ENCODE measurements at places on chromosomes 12 and 14.

DNA sequence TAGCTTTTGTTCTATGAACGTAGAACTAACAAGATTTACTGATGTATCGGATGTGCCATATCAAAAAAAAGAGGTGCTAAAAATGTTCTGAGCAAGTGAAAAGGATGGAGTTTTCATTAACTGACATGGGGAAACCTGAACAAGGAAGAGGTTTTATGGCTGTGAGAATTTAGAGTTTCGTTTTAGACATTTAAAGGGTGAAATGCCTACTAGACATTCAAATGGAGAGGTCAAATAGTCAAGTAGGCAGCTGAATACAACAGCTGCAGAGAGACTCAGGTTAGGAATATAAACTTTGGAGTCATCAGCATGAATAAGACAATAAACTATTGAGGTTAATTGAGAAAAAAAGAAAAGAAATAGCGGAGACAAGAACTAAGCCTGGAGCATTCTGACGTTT lies 364.9 kb upstream of the GARIN6 start:
- no peak for DNase-seq

DNA sequence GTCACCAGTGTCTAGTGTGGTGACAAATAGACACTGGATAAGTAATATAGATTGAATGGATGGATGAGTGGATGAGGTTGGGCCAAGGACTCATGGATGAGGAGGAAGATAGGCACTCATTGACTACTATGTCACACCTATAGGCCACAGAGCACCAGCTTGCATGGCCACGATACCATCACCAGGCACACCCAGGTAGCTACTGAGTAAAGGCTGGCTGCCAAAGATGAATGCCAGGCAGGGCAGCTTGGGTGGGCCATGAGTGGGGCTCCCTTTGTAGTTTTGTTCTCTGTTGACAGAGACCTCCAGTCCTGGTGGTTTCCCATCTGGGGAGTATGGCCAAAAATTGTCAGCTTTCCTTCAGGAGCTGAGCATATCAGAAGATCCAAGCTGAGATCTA lies 11.2 kb upstream of the KRT83 start:
- no peak for DNase-seq

- no peak for DNase-seq
Observed at GRCh38 chr14:61672796-61673195, 22.5 kb upstream of the HIF1A start.

- DNase-seq: peak; percentile 13
Observed at GRCh38 chr12:56315249-56315621, 553 bp downstream of the CNPY2 start.

- DNase-seq: peak; percentile 3
Observed at GRCh38 chr14:104140213-104140462, 1.8 kb downstream of the KIF26A start.

- no peak for DNase-seq
Observed at GRCh38 chr12:100024974-100025555, 40.3 kb upstream of the ANKS1B start.

DNA sequence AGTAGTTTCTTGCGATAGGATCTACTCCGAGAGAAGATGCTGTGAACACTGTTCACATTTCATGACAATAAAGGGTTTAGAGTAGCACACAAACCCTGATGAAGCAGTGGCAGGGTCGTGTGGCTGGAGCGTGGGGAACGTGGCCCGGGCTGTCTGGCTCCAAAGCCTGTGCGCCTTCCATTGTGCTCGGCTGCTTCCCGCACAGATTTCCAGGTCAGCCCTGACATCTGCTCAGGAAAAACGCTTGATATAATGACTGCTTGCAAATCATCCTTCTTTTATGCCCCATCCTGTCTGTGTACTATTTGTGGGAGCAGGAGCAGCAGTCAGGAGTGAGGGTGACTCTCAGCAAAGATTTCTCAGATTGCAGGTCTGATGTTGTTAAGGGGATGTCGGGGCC lies 78.6 kb downstream of the EML1 start:
- no peak for DNase-seq

- no peak for DNase-seq
Observed at GRCh38 chr14:56102941-56103340, 15.3 kb upstream of the PELI2 start.

- no peak for DNase-seq
Observed at GRCh38 chr12:68410018-68410660, 78.0 kb upstream of the MDM1 start.

DNA sequence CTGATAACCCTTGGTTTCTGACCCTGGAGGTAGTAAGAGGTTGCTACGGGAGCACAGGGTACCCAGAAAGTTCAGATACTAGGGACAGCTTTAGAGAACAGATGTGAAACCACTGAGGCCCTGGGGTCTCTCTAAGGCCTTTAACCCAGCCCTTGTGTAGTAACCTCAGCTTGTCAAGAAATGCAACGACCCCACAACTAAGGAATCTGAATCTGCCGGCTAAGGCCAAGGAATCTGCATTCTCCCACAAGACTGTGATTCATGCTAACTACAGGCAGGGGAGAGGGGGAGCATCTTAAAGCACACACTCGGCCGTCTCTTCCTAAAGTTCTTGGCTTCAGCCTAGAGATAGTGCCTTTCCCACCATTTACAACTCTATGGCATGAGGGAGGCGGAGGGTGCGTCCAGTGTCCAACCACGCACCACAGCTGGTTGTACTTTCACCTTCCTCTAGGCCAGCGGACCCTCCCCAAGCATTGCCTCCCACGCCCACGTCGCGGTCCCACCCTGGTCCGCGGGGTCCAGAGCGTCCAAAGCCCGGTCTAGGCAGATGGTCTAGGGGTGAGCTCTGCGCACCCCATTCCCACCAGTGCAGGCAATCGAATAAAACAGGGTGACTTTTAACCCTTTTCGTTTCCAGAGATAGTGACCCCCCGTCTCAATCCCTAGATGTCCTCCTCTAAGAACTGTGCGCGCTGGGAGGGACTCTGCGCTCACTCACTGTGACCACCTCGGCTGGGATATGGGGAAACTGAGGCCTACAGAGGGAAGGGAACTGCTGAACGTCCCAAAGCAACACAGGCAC lies 735 bp upstream of the VASH1 start:
- DNase-seq: no peak

GRCh38 chr12:63792338-63792737 lies 12.6 kb downstream of the RXYLT1 start:
- no peak for DNase-seq

- DNase-seq: no peak
Observed at GRCh38 chr12:86228656-86229055, 27.5 kb downstream of the MGAT4C start.

GRCh38 chr14:72215080-72215479 lies 282.9 kb downstream of the RGS6 start:
- DNase-seq: no peak

DNA sequence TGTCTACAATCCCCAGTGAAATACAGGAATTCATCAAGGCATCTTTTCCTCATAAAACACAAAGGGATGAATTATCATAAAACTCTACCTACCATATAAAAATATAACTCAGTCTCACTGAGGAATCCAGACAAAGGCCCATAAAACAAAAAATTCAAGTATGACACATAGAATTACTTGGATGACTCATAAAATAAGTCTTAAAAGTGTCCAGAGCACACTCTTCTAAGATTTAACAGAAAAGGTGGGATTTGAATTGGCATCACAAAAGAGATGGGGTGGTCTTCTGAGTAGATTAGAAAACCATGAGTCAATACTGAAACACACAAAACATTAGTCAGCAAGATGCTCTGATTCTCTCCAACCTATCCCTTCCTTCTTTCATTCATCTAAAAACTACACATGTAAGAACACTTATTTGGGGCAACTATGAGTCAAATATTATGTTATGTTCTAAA lies 202.7 kb upstream of the GARIN6 start:
- DNase-seq: no peak

DNA sequence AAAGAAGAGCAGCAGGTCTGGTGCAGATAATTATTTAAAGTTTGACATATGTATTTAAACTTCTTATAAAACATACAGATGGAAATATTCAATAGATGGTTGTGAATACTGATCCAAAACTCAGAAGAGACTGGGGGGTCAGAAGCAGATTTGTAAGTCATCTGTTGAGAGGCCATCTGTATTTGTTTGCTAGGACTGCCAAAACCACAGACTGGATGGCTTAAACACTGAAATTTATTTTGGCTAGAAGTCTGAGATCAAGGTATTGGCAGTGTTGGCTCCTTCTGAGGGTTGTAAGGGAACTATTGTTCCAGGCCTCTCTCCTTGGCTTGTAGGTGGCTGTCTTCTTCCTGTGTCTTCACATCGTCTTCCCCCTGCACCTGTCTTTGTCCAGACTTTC lies 153.9 kb downstream of the LRRK2 start:
- DNase-seq: no peak

DNA sequence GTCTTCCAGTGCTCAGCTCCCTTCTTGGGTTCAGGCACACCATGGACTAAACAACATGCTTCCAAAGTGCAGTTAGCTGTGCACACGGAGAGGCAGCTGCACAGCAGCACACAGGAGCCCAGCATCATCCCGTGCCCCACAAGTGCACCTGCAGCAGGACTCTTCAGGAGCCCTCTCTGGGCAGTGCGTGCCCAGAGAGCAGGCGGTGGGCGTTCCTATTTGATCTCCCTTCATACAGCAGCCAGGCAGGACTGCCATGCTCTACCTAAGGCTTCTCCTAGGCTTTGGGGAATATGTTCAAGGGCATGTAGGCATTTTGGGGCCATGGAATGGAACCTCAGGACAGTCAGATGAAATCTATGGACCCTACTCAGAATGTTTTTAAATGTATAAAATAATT lies 35.5 kb downstream of the ANO2 start:
- DNase-seq: no peak

DNA sequence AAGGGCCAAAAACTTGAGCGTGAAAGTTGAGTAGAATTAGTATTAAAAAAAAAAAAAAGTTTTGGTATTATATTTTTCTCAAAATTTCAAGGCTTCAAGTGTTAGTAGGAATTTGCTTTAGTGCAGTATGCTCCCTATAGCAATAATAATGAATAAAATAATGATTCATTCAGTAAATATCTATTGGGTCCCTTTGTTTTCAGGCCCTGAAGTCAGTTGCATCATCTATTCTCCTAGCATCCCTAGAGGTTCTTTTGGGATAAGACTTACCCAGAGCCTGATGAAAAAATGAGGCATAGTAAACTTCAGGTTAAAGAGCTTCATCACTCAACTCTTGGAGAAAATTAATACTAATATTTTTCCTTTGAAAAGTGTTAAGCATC lies 1.1 kb downstream of the KMT5A start:
- no peak for DNase-seq

DNA sequence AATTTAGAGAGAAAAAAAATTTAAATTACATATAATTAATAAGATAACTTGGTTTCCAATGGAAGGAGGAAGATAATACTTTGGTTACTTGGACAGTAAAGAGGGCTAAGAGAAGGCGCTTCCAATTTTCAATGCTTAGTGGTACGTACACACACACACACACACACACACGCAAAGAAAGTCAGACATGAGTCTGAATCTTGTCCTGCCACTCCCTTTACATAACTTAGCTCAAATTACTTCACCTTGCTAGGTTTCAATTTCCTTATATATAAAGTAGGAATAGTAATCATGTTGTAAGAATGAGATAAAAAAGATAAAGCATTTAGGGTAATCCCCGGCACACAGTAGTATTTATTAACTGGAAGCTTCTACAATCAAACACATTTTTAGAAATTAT lies 39.7 kb upstream of the VCPKMT start:
- no peak for DNase-seq

DNA sequence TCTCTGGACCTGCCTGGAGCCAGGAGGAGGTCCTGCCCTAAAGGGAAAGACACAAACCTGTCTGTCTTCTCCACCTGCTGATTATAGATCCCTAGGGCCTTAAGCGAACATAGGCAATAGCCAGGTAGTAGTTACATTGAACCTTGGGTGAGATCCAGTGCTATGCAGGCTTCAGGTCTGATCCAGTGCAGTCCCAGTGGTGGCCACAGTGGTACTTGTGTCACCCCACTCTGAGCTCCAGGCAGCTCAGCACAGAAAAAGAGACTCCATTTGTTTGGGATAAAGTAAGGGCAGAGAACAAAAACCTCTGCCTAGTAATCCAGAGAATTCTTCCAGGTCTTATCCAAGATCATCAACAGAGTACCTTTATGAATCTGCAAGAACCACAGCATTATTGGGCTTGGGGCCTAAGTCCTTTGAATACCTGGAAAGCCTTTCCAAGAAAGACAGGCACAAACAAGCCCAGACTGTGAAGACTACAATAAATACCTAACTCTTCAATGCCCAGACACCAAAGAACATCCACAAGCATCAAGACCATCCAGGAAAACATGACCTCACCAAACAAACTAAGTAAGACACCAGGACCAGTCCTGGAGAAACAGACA lies 60.4 kb upstream of the KTN1 start:
- no peak for DNase-seq

DNA sequence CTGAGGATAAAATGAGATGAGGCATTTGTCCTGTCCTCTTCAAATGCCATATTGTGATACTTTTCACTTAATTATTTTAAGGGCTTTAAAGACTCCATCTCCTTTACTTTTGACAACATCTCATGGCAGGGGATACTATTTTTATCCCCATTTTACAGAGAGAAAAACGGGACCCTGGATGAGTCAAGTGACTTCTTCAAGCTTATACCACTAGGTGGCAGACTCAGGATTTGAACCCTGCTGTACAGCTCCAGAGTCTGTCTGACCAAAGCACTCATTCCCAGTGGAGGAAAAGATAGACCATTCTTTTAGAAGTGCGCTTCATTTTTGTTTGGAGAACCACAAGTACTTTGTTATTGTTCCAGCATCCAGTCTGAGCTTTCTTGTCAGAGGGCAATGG lies 1.7 kb upstream of the SMOC1 start:
- DNase-seq: no peak

DNA sequence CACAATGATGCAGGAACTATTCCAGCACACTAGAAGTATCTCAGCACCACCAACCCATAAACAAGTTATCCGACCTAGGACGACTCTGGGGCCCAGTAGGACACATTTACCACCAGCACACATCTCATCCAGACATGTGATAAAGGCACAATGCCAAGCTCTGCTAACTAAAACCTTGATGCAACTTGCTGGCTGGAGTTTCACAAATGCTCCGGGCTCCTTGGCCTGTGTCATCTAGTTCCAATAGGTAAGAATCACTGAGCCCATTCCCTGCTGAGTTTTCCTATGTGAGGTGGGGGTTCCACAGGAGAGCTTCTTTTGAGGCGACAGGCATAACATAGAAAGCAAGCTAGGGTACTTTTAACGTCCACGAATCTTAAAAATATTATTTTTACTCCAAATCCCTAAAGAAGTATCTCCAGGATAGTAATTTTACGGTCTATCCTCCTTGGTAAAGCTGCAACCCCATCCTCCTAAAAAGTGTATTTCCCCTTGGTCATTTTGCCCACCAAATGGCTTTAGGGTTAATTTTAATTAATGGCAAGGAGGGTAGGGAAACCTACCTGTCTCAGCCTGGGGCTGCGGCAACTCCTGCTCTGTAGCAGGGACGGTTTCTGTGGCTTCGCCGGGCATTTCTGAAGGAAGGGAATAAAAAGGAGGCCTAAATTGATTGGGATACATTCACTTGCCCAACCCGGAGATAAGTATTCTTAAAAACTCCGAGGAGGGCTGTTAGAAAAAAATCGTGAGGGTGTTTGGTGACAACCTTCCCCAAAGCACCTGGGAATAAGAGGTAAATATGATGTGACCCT lies 1.0 kb downstream of the NACA start:
- DNase-seq: peak; percentile 45
